ENCODE measurements at places on chromosomes 5 and 9.

- no peak for DNase-seq
Observed at GRCh38 chr5:128825826-128826225, 139.5 kb upstream of the SLC27A6 start.

DNA sequence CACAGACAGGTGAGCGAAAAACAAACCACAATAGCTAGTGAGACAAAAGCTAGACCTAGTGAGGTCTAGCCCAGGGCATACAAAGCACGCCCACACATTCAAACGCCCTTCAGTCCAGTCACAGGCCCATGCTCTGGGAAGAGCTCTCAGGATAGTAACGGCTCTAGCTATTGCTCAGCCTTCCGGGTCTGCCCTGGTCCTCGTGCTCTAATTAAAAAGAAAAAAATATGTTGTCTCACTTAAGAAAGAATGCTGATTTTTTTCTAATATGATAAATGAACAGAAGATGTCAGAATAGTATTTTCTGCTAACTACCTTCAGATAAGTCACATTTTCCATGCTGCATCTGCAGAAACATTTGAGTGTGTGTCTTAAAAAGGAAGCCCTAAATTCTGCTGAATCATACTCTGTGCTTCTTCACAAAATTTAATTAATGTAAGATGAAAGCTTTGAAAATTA is 94.5 kb downstream of the PLPP1 start:
- no peak for DNase-seq

GRCh38 chr5:9358961-9359685 is 186.8 kb downstream of the SEMA5A start:
- no peak for DNase-seq

- DNase-seq = no peak
Observed at GRCh38 chr5:153860195-153860886, 178.4 kb downstream of the FAM114A2 start.

- no peak for DNase-seq
Observed at GRCh38 chr9:111902391-111903139, 6.0 kb downstream of the UGCG start.

- no peak for DNase-seq
Observed at GRCh38 chr5:56360816-56361215, 127.7 kb upstream of the ANKRD55 start.

DNA sequence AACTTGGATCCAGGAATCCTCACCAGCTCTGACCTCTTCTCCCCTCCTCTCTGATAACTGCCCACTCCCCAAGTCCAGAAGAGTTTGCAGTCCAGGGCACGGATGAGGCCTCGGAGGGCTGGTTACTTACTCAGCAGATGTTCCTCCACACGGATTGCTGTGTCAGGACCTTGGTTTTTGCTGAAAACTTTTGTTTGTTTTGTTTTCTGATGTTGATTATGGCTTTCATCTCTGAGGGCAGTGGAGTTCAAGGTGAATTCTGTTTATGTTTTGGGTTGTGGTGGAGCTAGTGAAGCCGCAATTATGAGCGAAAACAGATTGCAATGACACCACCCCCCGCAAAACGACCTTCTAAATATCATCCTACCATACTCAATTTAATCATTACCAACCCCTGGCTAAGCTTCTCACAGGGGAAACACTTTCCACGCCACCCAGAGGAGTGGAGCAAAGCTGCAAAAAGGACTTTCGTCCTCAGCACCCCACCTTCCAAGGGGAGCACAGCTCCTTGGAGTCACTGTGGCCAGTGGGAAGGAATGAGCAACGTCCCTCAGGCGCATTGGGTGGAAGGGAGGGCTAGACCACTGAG is 92.7 kb upstream of the SAP30L start:
- DNase-seq = no peak

- no peak for DNase-seq
Observed at GRCh38 chr9:93861736-93862358, 93.3 kb downstream of the BARX1 start.

DNA sequence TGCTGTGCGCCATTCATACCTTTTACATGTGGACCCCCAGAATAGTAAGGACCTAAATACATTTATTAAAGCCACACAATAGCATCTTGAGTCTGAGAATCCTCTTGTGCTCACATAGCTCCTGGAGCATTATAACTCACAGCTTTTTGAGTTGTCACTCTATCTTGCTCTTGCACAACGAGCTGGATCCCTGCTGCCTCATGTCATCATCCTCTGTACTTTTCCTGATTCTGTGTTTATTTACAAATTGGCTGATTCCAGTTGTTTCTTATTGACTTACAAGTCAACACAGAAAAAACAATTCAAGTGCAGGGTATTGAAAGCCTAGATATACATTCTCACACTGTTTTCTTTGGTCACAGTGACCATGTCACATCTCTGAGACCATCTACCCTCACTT is 112.9 kb downstream of the SLC1A3 start:
- no peak for DNase-seq

GRCh38 chr9:82538634-82539033 is 524.3 kb downstream of the RASEF start:
- no peak for DNase-seq

Measured in brain pericyte (primary cell).